ENCODE measurements at places on chromosomes 6 and 20.
A peak's percentile ranks its signal among the peaks of the same experiment; 100 is the strongest.

GRCh38 chr20:38804682-38805501 is 605 bp upstream of the PPP1R16B start:
- DNase-seq = no peak

GRCh38 chr6:117272032-117272866 is 6.9 kb downstream of the VGLL2 start:
- DNase-seq = no peak

DNA sequence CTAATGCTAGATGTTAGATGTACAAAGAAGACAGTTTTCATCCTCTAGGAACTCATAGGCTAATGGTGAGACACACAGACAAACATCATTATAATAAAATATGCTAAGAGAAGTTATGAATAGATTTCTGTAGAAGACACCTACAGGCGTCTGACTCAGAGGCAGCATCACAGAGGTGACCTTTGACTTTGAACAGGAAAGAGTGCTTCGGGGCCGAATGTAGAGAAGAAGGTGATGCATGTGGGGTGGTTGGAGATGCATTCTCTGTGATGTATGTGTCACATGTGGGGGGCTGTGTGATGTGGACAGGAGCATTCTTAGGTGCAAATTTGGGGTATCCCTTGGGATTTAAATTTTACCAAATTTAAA is 6.8 kb downstream of the GUCA1A start:
- DNase-seq = no peak

- DNase-seq = no peak
These were observed 25.3 kb downstream of the DNAJC5 start for GRCh38 chr20:63920226-63920625.

GRCh38 chr20:24669701-24670100 is 200.3 kb downstream of the SYNDIG1 start:
- DNase-seq = no peak

DNA sequence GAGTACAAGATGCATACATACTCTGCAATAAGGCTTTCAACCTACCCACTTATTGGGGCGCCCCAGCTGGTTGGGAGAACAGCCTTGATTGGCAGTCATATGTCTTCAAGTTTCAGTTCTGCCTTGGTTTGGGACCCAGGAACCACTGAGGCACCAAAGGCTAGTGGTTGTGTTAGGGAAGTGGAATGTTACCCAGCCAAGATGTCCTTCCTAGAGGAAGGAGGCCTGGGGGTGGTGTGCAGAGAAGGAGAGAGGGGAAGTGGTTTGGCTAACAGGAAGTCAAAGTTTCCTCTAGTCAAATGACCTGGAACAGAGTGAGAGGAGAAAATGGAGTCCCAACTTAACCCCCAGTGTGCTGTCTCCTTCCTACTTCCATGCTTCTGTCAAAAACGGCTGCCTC is 59.4 kb downstream of the CD164 start:
- DNase-seq = no peak

GRCh38 chr6:75290136-75290945 is 5.7 kb upstream of the TMEM30A start:
- DNase-seq = no peak

DNA sequence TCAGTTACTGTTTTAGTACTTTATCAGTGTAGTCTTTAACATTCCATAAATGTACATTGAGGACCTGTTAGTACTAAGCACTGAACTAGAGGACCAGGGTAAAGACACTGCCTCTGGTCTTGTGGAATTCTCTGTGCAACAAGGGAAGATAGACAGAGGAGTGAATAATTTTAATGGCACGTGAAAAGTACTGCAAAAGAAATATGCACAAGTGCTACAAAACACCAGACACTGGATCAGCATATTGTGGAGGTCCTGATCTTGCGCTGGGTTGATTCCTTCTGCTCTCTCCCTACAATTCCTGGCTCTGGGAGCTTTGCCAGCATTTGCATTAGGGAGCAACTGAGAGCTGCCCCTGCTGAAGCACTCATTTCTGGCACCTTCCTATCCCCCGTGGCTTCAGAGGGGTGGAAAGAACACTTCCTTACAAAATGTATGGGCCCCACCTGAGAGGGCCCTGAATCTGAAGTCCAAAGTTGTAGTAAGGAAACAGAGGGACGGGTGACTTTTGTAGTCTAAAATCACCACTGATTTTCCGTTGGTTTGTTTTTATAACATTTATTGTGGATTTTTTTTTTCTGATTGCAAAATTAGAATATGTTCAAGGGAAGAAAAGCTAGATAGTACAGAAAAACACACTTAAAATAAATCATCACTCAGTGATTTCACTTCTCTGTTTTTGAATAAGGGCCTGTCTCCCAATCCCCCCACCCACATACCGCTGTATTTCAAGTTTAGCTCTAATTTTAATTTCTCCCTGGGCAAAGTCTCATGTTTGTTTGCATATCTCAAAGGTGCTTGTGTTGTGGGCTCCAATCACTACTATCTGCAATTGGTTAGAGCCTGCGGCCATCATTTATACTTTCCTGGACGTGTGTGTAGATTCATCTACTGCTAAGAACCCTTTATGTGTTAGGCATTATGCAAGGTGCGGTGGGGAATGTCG is 4.9 kb downstream of the PKIG start:
- no peak for DNase-seq

DNA sequence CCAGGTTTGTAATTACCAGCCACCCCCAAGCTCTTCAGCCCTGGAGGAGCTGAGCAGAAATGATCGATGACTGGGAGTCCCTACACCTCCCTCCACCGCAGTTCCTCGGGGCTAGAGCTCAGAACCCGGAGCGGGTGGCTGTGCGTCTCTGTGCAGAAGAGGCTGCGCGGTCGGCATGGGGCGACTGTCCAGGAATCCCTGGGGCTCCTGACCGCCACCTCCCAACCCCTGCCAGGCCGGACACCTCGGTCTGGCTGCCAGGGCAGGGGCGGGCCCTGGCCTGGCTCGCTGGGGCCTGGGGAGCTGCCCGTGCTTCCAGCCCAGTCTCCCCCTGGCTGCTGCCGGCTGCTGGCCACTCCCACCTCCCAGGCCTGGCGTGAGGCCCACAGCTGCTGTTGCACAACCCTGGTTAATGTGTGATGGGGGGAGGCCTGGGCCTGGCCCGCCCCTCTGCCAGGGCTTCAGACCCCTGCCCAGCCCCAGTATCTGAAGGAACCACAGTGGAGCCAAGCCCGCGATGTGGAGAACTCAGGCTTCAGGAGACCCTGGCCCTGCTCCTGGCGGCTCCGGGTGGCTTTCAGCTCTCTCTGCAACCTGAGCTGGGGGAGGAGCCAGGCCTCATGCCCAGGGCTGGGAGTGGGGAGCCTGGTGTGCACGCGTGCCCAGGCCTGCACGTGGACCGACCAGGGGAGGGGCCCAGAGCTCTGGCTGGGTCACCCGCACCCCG is 1.2 kb downstream of the SLC2A4RG start:
- DNase-seq = peak; percentile 91

DNA sequence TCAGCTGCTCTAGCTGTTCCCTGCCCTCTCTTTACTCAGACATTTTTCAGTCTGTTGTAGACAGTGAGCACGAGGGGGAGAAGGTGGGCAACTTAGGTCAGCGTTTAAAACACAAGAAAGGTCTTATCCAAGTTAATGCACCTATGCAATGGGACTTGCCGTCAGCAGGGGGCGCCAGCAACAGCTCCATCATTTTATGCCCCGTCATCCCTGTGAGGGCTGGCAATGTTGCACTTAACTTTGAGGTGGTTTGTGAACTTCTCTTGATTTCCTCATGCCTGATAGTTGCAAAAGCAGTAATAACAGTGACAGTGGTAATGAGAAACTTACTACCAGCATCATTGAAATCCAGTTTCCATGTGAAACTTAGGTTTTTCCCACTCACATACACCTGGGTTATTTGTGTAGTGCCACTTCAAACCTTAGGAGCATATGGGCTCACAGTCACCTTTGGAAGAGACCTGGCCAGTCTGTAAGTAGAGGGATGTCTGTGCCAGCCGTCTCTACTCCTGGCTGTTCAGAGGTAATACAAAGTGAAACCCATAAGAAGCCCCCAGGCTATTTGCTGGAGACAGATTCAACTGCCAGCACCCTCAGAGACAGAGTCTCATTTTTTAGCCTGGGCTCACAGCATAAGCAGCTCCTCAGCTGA is 44.9 kb upstream of the ID1 start:
- peak; percentile 86 for DNase-seq

DNA sequence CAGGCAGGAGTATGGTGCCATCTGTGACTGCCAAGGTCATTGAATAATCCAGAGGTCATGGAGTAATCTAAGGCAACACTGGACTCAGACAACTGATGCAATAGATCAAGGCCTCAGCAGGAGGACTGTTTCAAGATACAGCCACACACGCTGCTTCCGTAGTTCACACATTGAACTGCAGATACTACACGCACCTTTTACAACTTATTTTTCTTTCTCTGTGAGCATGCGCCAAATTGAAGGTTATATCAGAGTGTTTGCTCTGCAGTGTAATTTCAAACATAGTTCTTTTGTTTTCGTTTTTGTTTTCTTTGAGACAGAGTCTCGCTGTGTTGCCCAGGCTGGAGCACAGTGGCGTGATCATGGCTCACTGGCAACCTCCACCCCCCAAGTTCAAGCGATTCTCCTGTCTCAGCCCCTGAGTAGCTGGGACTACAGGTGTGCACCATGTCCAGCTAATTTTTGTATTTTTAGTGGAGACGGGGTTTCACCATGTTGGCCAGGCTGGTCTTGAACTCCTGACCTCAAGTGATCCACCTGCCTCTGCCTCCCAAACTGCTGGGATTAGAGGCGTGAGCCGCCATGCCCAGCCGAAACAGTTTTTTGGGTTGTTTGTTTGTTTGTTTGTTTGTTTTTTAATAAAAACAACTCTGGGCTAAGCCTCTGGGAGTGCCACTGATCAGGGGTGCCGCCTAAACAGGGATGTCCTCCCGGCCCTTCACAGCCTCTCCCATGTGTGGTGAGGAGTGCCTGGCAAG is 96.6 kb upstream of the NAA20 start:
- DNase-seq = no peak

DNA sequence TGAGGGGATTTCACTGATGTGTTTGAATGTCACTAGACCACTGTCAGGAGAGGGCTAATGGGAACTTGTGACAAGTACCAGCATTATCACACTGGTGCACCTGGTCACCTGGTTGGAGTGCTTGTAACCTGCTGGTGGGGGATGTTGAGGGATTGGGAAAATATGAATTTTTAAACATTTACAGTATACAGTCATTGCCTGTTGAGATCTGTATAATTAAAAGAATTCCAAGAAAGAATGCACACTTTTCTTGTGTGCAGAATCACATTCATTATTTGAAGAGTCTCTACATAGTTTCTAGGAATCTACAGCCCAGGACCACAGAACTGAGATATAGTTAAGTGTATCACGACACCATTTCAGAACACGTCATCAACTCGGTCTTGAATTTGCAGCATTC is 118.4 kb downstream of the AIG1 start:
- no peak for DNase-seq

DNA sequence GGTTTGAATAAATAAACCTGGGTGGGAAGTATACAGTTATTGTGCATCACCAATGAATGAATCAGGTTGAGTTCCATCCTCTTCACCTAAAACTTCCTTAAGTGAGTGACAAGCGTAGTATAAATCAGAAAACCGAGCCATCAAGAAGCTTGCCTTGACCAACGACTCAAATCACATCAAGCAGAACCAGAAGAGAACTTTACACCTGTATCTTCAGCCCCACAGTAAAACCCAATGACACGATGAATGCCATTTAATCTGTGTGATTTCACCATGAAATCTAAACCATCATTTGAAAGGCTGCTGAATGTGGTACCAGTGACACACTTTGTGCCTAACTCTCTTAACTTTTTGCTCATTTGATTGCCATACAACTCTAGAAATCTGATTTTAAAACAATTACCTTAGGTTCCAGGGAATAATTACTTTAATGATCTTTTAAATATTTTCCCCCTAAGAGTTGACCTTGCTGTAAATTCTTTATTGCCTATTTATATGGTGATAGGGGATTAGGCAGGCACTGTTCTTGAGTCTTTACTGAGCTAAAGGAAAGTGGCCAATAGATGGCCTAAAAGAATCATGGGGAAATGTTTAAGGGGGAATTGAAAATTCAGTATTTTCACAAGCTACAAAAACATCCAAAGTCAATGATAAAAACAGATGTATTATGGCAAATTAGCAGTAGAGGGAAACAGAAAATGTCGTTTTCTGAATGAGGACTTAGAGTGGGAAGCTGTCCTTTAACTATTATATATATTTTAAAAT is 152.0 kb upstream of the EYA4 start:
- DNase-seq = no peak

GRCh38 chr6:10964684-10965083 is 77.8 kb downstream of the SYCP2L start:
- no peak for DNase-seq

DNA sequence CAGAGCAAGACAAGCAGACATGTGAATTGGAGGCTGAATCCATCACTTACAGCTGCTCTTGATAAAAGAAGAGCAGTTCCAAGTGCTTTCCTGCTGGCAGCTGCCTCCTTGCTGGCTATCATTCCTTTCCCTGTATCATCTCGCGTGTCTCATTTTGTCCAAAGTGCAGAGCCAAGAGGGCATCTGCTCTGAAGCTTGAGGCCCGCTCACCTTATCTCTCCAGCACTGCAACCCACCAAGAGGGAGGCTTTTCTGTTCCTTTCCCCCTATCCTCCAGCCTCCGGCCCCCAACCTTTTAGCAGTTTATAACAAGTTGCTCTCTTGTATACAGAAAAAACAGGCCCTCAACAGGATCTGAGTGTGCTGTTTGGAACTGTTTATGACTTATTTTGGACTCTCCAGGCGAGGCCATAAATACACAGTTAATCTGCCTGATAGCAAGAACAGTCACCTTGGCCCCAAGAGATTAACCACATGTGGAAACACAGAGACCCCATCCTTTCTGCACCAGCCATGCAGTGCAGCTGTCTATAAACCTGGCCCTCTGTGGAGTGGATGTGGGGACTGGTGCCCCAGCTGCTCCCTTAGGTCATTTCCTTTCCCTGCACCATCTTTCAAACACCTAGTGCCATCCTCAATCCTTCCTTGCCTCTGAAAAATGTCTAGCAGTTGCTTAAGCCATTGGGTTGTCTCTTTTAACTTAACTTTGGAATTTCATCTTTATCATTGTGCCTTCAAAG is 172.5 kb upstream of the FERMT1 start:
- no peak for DNase-seq

- DNase-seq = peak; percentile 21
These were observed 86.5 kb upstream of the CENPW start for GRCh38 chr6:126253431-126253830.

- no peak for DNase-seq
These were observed 24.8 kb upstream of the IGF2R start for GRCh38 chr6:159943968-159944598.

DNA sequence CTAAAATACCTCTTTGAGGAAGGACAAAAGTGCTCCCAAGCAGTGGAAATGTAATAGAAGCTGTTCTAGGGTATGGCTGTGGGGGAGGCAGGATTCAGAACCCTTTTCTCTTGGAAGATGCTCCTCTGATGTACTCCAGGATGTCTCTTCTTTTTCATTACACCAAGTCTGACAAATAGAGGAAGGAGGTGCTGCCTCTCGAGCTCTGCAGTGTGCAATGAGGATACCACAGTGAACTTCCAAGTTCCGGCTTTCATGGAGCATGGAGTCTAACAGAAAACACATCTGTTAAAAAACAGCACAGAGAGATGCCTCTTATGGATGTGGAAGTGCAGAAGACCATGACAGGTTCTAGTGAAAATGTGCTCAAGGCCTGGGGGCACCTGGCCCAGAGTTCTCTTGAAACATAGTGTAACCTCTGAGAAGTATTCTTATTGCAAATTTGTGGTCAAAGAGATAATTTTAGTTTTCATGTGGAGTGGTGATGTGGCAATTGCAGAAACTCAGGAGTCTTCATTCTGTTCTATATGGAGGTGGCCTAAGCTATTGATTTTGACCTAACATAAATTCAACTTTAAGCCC is 362.0 kb upstream of the CITED2 start:
- no peak for DNase-seq

- DNase-seq = no peak
These were observed 73.3 kb upstream of the PAX1 start for GRCh38 chr20:21632031-21632734.
